ENCODE measurements at places on chromosomes 2 and 18.

- DNase-seq = no peak
These were observed 52.6 kb upstream of the ACMSD start for GRCh38 chr2:134785659-134786430.

GRCh38 chr2:217412721-217413120, 552.9 kb upstream of the TNP1 start:
- no peak for DNase-seq

- no peak for DNase-seq
These were observed 235.6 kb downstream of the NUP35 start for GRCh38 chr2:183359867-183360266.

GRCh38 chr2:229780856-229781773, 66.8 kb upstream of the DNER start:
- DNase-seq = peak; percentile 50

GRCh38 chr2:130916438-130916705, 79.7 kb downstream of the ARHGEF4 start:
- DNase-seq = no peak

DNA sequence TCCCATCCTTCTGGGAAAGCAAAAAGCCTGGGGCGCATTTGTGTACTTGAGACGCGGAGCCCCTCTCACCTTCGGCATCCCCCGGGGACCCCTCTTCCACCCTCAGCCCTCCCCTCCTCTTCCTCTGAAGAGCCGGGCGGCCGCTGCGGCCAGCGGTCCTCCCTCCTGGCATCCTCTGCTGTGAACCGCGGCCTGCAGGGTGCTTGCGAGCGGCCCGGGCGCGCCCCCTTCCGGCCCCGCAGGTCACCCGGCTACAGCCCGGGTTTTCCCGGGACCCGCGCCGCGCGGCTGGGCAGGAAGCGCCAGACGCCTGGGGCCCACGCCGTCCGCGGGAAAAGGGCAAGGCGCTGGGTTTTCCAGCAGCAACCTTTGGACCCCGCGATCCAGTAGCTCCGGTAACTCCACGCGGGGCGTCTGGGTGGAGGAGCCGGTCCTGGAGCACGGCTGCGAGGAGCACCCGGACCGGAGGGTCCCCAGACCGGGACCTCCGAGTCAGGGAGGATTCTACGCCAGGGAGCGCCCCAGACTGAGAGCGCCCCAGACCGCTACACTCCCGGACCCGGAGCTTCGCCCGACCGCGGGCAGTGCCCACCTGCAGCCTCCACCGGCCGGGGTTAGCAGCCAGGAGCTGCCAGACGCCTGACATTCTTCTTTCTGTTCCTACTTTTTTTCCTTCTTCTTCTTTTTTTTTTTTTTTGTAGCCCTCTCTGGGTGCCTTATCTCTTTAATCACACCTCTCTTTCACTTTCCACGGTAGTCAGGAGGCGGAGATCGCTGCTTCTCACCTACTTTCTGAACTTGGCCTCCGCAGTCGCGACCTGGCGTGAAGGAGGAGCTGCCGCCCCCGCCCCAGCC, at the start of gene IL18R1:
IL18R1 (plus strand) TSS at position 271 of the 855 bp plus-strand sequence. CDS start 6,865 bp downstream, outside the sequence.
- peak; percentile 66 for DNase-seq

DNA sequence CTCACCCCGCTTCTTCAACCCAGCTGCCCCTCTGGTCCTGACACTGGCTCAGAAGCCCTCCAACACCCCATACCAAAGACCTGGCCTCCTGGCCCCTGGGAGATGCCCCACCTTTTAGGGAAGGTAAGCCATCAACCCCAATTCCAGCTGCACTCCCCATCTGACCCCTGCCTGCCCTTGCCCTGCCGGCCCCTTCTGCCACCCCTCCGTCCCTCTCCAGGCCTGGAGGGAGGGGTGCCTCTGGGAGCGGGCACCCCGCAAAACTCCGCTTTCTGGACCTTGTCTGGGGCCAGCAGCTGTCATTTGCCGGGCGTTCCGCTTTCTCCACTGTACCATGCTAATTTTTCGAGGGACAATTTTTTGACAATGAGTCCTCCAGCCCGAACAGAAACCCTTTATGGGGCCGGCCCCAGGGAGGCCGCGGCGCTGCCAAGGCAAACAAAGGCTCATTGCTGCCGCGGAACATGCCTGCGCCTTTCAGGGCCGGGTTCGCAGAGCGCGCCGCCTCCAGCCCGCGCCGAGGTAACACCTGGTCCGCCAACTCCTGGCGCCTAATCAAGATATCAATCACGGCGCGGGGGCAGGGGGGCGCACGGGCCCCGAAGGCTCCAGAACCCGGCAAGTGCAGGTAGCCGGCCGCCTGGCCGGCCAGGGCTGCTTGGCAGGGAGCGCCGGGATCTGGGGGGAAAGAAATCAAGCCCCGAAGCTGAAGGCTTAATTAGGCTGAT, 96.0 kb downstream of the INHBB start:
- DNase-seq = no peak

GRCh38 chr2:23434721-23435121, 49.7 kb downstream of the KLHL29 start:
- DNase-seq = no peak

DNA sequence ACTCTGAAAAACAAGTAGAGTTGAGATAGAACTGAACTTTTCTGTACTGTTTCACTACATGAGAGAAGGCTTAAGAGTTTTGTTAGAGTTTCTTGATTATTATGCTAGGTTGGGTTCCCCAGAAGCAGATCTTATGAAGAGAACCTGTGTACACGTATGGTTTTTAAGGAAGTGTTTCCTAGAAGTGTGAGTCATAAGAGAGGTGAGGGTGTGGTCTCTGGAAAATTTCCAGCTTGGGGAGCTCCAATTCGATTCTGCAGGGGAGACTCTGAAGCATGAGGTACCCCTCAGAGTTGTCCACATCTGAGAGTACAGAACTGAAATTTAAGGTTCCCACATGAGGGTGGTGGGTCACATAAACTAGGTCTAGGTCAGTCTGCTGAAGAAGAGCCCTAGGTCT, 83.3 kb upstream of the MAP2 start:
- no peak for DNase-seq

GRCh38 chr2:157890969-157891642, 15.0 kb upstream of the ACVR1 start:
- DNase-seq = no peak

DNA sequence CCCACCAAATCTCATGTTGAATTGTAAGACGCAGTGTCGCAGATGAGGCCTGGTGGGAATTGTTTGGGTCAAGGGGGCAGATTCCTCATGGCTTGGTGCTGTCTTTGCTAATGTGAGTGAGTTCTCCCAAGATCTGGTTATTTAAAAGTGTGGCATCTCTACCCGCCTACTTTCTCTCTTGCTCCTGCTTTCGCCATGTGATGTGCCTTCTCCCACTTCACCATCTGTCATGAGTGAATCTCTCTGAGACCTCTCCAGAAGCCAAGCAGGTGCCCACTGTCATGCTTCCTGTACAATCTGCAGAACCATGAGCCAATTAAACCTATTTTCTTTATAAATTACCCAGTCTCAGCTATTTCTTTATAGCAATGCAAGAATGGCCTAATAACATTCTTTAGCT, 246.6 kb upstream of the CDH20 start:
- no peak for DNase-seq

GRCh38 chr18:9135081-9135911, 1.3 kb upstream of the ANKRD12 start:
- no peak for DNase-seq

GRCh38 chr18:32368170-32368569, 102.5 kb downstream of the GAREM1 start:
- no peak for DNase-seq

DNA sequence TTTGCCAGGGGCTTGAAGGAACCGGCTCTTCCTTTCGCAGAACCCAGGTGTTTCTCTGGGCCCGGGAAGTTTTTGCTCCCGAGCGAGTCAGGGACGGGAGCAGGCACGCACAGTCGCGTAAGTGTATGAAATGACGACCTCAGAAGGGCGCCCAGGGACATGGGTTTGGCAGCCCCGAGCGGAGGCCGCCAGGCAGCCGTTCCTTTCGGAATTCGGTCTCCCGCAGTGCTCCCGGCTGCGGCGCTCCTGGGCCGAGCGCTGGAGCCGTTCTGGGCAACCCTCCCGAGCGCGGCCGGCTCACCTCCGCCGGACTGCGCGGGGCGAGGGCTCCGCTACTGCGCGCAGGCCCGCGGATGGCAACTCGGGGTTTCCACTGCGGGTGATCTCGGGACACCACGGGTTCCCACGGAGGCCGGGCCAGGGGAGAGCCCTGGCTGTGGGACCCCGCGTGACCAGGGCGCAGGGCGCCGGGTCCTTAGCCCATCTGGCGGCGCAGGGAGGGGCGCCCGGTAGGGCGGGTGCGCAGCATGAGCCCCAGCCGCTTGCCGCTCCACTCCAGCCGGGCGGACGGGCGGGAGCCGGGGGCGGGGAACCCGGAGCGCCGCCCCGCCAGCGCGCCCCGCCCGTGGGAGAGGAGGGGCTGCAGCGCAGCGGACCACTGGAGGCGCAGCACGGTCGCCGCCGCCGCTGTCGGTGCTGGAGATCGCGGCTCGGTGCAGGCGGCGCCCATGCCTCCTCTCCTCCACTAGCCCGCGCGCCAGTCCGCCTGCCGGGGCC, at the start of gene OSBPL6:
OSBPL6 (plus strand) TSS at position 690 of the 777 bp plus-strand sequence. CDS start 111,673 bp downstream, outside the sequence.
- peak; percentile 42 for DNase-seq

GRCh38 chr2:149463328-149464002, 124.1 kb downstream of the MMADHC start:
- no peak for DNase-seq

GRCh38 chr2:130186391-130186790, 4.3 kb downstream of the MZT2B start:
- no peak for DNase-seq

DNA sequence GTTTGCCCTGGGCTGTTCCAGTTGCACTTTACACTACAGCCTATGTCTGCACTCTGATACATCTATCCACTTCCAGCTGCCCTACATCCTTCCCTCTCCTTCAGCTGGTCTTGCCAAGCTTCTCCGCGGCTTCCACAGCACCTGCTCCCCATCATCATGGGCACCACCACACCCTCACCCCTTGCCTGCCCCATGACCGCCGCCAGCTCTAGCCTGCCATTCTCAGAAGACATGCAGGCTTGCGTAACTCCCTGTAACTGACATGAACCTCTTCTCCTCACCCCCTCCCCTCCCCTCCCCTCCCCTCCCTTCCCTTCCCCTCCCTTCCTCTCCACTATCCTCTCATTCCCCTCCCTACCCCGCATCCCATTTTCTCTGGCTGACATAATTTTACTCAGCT, 46.0 kb downstream of the PAX8 start:
- DNase-seq = no peak

GRCh38 chr2:159110784-159111183, 142.3 kb downstream of the TANC1 start:
- DNase-seq = no peak

DNA sequence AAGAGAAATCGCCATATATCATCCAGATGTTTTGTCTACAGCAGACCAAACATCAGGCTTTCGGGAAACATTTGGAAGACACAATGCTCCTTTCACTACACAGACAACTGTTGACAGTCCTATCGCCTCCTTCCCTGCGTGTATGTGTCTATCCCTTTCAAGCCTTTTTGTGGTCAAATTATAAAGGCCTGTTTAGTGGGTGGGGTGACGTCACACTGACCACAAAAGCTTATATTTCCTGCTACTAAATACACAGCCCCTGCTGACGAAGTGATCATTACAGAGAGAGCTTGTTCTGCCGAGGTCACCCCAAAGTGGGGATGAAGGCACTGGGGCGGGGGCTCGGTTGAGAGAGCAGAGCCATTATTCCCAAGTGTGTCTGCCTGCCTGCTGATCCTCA, 302.7 kb upstream of the TNP1 start:
- DNase-seq = peak; percentile 3

- no peak for DNase-seq
These were observed 204.6 kb downstream of the GLI2 start for GRCh38 chr2:120940319-120940696.

DNA sequence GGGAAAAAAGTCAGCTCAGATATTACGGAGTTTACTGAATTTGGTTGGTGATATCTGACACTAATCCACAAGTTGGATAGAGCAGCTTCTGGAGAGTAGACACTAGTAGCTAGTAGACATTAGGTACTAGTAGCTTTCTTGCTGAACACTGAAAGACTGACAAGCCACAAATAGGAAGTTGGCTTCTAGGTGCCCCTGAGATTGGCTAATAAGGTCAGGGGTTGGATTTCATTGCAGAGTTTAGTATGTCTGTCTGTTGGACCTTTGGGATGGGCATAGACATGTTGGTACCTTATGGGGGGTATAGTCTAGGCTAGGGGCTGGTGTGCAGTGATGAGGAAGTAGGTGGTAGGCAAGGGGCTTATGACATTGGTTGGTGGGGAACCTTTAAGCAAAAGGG, 164.9 kb upstream of the LRRTM1 start:
- DNase-seq = no peak

GRCh38 chr2:106039634-106040315, 154.3 kb downstream of the UXS1 start:
- DNase-seq = no peak
